PC-9 (cell line): ENCODE measurements at places on chromosomes 4 and X. TPM values are rescaled to one million over a fixed set of nuclear protein-coding genes. Genes with fewer than 3 reads are reported as not detected.

GNPDA2 gene
- 8.2 and 14.6 TPM in 2 replicates for total RNA-seq

IL2RG gene
- not detected in 2 replicates for total RNA-seq

SMIM10 gene
- total RNA-seq: 0.50 and 0.52 TPM in 2 replicates

- no peak for DNase-seq
- H3K4me3 ChIP-seq: no peak overlapping the region
- no peaks in the 10 kb centered on the region; the same call in 1 of the 2 replicates for H3K27me3 ChIP-seq
Observed at GRCh38 chrX:71158603-71159002, 14.0 kb downstream of the NLGN3 start.

GRCh38 chrX:77527233-77528001 is 80.2 kb downstream of the FGF16 start:
- 0 out of 2 replicates have a peak, but pooled peaks cover 3% of the 10 kb centered on the region for H3K36me3 ChIP-seq
- no peak overlapping the region for H3K27ac ChIP-seq
- H3K4me1 ChIP-seq: no peaks in the 10 kb centered on the region
- no peak overlapping the region for H3K4me3 ChIP-seq

DNA sequence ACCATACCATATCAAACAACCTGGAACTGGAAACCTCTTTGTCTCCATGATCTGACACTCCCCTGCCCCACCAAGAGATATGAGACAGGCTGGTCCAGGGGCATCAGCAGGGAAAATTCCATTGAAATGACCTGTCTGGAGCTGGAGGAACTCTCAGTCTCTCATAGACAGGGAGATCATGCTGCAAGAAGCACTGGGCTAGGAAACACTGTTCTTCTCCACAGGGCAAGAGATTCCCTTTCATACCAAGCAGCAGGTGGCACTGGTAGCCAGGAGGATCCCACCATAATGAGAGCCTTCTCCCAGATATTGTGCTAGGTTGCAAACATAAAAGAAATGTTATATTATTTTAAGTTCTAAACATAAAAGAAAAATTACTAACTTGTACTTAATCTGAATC is 14.5 kb upstream of the NALF2 start:
- no peak overlapping the region for H3K27ac ChIP-seq
- no peaks in the 10 kb centered on the region for H3K27me3 ChIP-seq
- no peak for DNase-seq
- H3K4me3 ChIP-seq: no peak overlapping the region
- H3K36me3 ChIP-seq: no peaks in the 10 kb centered on the region
